NCI-H748 treated with DMSO at 0.1 percent for 48 hours (cell line): ENCODE measurements at places on chromosomes 1 and 21.

GRCh38 chr1:227785094-227785804 lies 30.2 kb upstream of the PRSS38 start:
- no peak for DNase-seq

- DNase-seq = no peak
Observed at GRCh38 chr1:53535846-53536245, 76.6 kb downstream of the DMRTB1 start.

GRCh38 chr1:175884369-175884768 lies 141.0 kb upstream of the TNR start:
- DNase-seq = no peak

GRCh38 chr1:87673748-87674147 lies 345.1 kb downstream of the LMO4 start:
- DNase-seq = no peak

GRCh38 chr1:31510853-31511789 lies 65.2 kb upstream of the TINAGL1 start:
- DNase-seq = no peak

DNA sequence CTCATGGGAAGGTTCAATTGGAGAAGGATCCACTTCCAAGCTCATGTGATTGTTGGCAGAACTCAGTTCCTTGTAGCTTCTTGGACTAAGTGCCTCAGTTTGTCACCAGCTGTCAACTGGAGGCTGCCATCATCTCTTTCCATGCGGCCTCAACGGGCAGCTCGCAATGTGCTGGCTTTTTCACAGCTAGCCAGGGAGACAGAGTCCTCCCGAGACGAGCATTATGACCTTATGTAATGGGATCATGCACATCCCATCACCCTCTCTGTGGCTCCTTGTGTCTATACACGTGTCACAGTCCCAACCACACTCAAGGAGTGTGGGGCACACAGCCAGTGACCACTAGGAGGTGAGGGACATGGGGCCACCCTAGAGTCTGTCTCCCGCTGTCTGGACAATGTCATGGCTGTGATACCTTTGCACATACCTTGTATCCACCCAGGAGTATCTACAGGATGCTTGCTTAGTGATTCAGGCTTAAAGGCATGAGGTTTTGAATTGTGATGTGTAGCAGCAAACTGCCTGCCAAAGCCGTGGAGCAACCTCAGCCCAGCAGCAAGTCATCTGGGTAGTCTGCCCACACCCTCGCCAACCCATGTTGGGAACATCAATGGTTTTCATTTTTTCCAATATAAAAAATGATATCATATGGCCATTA lies 3.9 kb upstream of the KRTAP10-6 start:
- no peak for DNase-seq

DNA sequence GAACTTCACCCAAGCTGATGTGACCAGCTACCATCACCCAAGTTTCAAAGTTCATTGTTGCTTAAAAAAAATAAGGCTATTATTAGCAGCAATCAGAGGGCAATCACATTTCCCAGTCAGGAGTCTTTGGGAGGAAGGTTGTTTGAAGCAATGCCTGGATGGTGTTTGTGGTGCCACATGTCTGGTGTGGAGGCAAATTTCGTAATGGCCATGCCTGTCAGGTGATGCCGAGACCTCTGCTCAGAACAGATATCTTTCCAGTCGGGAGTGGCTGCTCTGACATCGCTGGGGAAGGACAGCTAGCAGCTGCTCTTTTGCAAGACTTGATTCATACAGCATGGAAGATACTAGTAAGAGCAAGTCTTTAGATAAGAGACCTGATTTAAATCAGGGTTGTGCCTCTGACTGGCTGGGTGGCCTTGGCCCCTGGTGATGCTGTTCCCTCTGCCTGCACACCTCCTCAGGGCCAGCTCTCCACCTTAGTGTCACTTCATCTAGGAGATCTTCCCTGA lies 187.8 kb upstream of the JUN start:
- no peak for DNase-seq

- DNase-seq = no peak
Observed at GRCh38 chr1:118136187-118136941, 48.7 kb downstream of the SPAG17 start.

- DNase-seq = no peak
Observed at GRCh38 chr1:106571109-106571508, 485.4 kb upstream of the PRMT6 start.

DNA sequence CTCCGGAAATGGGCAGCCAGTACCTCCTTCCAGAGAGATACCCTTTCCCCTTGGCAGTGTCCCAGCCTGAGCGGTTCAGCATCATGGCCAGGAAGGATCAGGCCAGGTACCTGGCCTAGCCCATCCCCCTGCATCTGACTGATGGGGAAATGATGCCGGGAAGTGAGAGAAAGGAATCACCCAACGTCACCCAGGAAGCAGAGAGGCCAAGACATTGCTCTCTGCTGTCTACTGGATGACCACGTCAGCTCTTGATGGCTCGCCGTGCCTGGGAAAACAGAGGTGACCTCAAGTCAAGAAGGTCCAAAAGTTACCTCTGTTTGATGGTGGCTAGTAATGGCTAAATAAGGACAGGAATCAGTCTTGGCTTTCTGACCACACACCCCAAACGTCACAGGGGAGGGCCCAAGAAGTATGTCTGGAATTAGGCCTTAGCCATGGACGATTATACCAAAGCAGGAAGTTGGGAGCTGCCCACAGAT lies 79.0 kb downstream of the MRPL37 start:
- no peak for DNase-seq

GRCh38 chr1:181324797-181325616 lies 158.3 kb upstream of the CACNA1E start:
- DNase-seq = no peak

GRCh38 chr1:17168091-17168876 lies 36.6 kb upstream of the PADI1 start:
- DNase-seq = peak; percentile 1

GRCh38 chr1:178573330-178573729 lies 60.4 kb downstream of the TEX35 start:
- DNase-seq = no peak
